Testis (tissue), 5 donors: ENCODE measurements at places on chromosomes 2 and 18.

DNA sequence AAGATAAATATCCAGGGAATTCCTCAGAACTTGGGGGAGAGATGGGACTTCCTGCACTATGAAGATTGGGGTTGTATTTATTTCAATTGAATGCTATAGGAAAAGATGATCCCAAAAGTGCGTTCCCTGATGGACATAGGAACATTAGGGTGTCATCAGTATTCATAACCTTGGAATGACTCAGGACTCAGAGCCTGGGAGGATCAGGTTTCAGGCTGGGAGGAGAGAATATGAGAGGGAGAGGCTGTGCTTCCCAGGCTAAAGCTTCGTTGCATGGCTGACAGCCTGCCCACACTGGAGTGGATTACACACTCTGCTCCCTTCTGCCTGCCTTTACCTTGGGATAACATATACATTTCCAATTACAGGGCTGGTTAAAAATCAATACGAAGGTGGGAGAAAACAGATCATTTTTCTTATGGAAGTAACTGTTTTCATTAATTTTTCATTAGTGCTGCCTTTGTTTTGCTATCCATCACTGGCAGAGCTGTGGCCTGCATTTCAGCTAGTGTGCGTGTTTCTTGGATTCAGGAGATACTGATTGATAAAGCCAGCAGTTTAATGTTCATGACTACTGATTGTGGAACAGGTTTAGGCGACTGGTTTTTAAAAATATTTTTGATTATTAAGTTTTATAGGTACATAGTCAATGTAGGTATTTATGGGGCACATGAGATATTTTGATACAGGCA is 118.7 kb downstream of the KCTD1 start:
- peak; percentile 28 for DNase-seq

- DNase-seq, result no peak
These were observed 59.9 kb upstream of the STPG4 start for GRCh38 chr2:47214990-47215389.

- no peak for DNase-seq
These were observed 16.5 kb upstream of the NRP2 start for GRCh38 chr2:205665791-205666190.

DNA sequence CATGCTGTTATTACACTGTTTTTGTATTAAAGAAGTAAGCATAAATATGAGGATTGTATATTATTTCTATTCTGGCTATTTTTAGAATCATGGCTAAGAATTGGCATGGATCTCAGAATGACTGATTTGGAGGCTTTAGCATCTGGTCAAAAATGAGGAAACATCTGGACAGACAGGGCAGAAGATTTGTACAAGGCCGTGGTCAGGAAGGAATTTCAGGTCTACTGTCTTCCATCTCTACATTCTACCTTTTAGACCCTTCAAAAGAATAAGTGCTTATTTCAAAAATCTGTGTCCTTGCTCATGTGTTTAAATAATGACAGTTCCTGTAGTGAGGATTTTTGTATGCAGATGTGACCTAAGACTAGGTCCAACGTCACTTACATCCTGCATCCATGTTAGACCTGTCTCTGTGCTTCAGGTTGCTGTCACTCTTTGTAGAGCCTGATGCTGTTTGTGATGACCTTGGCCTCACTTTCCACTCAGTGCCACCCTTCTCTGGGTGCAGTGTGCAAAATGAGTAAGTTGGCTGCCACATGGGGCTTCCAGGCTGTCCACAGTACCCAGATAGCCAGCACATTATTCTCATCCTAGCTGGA is 54.7 kb upstream of the B3GNT2 start:
- no peak for DNase-seq

DNA sequence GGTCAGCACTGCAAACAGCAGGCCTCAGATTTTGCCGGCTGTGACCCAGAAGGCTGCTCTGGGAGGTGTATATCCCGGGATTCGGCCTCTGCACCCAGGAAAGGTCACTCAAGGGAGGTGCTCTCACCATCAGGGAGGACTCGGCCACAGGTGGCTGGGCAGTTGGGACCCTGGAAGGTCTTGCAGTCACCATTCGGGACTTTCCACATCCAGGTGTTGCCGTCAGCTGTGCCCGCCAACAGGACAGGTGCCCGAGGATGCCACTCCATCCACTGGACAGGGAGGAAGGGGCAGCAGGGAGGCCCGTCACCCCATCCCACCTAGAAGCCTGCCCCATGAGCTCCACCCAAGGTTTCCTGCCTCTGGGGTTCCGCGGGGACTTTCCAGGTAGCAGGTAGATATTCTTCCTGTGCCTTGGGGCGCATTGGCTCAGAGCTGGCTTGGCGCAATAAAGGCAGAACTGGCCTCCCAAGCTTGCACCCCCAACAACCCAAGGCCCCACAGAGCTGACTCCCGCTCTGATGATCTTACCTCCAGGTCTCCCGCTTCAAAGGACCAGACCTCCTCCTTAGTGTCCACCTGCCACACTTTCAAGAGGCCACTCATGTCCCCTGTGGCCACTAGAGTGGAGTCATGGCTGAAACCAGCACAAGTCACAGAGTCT is 3.5 kb downstream of the AAMP start:
- DNase-seq, result no peak

- no peak for DNase-seq
These were observed 23.2 kb upstream of the EFR3B start for GRCh38 chr2:25018681-25019080.

GRCh38 chr18:52200406-52200805 is 139.6 kb upstream of the DCC start:
- DNase-seq, result no peak

DNA sequence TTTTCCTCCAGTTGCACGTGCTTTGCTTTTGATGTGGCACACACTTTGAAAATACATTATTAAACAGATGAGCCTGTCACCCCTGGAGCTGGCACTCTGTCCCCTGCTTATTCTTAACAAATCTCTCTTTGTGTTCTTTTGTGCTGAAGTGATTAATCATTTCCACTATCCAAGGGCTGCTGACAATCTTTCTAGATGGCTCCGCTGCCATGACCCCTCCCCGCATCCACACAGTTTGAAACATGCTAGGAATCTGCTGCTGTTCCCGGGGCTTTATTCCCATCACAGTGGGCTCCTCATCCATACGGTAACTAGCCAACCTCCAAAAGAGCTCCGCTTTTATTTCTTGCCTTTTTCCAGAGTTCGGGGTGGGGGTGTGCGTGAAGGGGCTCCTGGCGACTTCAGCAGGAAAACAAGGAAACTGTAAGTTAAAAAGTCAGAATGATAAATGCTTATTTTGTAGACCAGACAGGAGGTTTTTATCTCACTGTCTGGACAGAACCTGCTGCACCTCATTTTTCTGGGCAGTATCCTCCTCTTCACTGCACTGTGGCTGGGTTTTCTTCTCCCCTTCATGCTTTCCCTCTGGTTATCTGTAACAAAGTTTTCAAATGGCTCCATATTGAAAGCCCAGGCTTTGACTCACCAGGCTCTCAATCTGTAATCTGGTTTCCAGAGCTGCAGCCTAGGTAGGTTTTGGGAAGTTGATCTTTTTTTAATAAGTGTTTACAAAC is 319.7 kb downstream of the AFF3 start:
- DNase-seq, result no peak

- DNase-seq, result no peak
These were observed 355.3 kb upstream of the NRXN1 start for GRCh38 chr2:51387235-51387634.

- no peak for DNase-seq
These were observed 28.6 kb downstream of the GREB1 start for GRCh38 chr2:11562476-11562875.
